ENCODE measurements at places on chromosomes 12 and 14.

- peak; percentile 97 for DNase-seq
Observed at GRCh38 chr12:92973614-92974013, 44.5 kb upstream of the EEA1 start.

DNA sequence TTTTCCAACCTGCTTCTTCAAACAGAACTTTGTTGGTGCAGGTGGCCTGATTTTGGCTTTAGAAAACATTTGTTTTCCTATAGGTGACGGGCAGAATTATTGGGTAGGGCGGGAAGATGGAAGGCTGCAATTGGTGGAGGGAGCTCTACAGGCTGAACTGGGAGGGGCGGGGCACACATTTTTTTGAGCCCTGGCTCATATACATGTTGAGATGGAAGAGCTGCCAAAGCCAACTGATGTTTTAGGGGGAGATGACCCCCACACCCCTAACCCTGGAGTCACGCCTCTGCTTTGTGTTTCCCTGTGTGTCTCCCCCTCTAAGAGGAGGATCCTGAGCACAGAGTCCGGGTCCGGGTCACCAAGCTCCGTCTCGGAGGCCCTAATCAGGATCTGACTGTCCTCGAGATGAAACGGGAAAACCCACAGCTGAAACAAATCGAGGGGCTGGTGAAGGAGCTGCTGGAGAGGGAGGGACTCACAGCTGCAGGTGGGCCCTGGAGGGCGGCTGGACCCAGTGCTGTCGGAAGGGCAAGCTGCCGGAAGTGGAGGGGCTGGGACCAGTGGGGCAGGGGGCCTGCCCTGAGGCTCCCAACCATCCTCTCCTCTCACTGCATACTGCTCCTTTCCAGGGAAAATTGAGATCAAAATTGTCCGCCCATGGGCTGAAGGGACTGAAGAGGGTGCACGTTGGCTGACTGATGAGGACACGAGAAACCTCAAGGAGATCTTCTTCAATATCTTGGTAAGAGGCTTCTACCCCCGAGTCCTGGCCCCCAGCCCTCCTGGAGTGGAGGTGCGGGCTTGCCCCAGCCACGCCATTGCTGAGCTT, 18.6 kb downstream of the AGAP2 start:
- no peak for DNase-seq

- no peak for DNase-seq
Observed at GRCh38 chr14:91029456-91030217, 30.8 kb downstream of the RPS6KA5 start.

DNA sequence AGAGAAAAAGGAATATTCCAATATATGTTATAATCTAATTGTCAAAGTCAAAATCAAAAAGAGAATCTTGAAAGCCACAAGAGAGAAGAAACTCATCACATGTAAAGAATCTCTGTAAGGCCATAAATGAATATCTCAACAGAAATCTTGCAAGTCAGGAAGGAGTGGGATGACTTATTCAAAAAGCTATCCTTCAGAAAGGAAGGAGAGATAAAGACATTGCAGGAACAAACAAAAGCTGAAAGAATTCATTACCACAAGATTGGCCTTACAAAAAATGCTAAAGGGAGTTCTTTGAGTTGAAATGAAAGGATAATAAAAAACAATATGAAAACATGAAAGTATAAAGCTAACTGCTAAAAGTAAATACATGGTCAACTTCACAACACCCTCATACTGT, 286.8 kb downstream of the LRIG3 start:
- DNase-seq = peak; percentile 86

- peak; percentile 67 for DNase-seq
Observed at GRCh38 chr12:18810537-18811253, 72.8 kb downstream of the CAPZA3 start.
